ENCODE measurements at places on chromosomes 2 and 18.

DNA sequence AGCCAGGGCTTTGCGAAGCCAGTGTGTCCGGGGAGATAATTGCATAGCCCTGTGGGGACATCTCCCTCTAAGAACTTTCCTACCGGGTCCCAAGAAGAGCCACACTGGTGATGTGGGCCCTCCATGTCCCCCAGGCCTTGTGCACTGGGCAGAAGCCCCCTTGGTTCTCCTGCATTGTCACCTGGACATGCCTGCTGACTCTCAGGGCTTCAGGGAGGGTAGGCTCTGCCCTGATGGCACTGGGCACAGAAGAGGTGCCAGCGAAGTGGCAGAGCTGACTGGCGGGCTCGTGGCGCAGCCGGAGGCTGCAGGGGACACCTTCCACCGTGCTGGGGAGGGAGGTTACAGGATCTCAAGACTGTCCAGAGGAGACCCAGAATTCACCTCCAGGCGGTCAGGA is 28.3 kb downstream of the GLI2 start:
- H3K27ac ChIP-seq: no peak overlapping the region
- no peaks in the 10 kb centered on the region for H3K36me3 ChIP-seq
- DNase-seq: no peak
- H3K27me3 ChIP-seq: no peaks in the 10 kb centered on the region
- no peak overlapping the region for H3K4me3 ChIP-seq
- H3K4me1 ChIP-seq: no peaks in the 10 kb centered on the region

GRCh38 chr2:226220511-226220910 is 579.1 kb downstream of the IRS1 start:
- no peaks in the 10 kb centered on the region for H3K27me3 ChIP-seq
- H3K4me3 ChIP-seq: no peak overlapping the region
- no peaks in the 10 kb centered on the region for H3K4me1 ChIP-seq
- H3K27ac ChIP-seq: no peak overlapping the region
- no peak for DNase-seq
- no peaks in the 10 kb centered on the region for H3K36me3 ChIP-seq

- H3K27ac ChIP-seq: no peak overlapping the region
- DNase-seq: no peak
- H3K27me3 ChIP-seq: peaks cover 34% of the 10 kb centered on the region
These were observed 184.2 kb downstream of the TMEM247 start for GRCh38 chr2:46663614-46664013.

GRCh38 chr2:196258407-196258806 is 87.0 kb upstream of the STK17B start:
- H3K27ac ChIP-seq: no peak overlapping the region
- DNase-seq: no peak
- no peak overlapping the region for H3K4me3 ChIP-seq
- H3K36me3 ChIP-seq: no peaks in the 10 kb centered on the region
- peaks cover 60% of the 10 kb centered on the region for H3K4me1 ChIP-seq

GRCh38 chr2:28613633-28614501 is 118.0 kb downstream of the PLB1 start:
- peak; percentile 56 for DNase-seq
- no peak overlapping the region for H3K4me3 ChIP-seq
- H3K36me3 ChIP-seq: peaks cover 16% of the 10 kb centered on the region
- no peak overlapping the region for H3K27ac ChIP-seq

GRCh38 chr18:13221869-13222855 is 3.6 kb downstream of the LDLRAD4 start:
- H3K4me1 ChIP-seq: peaks cover 24% of the 10 kb centered on the region
- no peak overlapping the region for H3K4me3 ChIP-seq
- H3K36me3 ChIP-seq: peaks cover 2% of the 10 kb centered on the region
- H3K27ac ChIP-seq: no peak overlapping the region

- H3K4me3 ChIP-seq: no peak overlapping the region
- no peak for DNase-seq
- peaks cover 17% of the 10 kb centered on the region for H3K27me3 ChIP-seq
- peaks cover 6% of the 10 kb centered on the region for H3K4me1 ChIP-seq
These were observed 14.3 kb downstream of the IGFBP5 start for GRCh38 chr2:216680951-216681629.

GRCh38 chr18:37864122-37864521 is 298.5 kb upstream of the CELF4 start:
- no peaks in the 10 kb centered on the region for H3K4me1 ChIP-seq
- no peak overlapping the region for H3K27ac ChIP-seq
- DNase-seq: no peak

DNA sequence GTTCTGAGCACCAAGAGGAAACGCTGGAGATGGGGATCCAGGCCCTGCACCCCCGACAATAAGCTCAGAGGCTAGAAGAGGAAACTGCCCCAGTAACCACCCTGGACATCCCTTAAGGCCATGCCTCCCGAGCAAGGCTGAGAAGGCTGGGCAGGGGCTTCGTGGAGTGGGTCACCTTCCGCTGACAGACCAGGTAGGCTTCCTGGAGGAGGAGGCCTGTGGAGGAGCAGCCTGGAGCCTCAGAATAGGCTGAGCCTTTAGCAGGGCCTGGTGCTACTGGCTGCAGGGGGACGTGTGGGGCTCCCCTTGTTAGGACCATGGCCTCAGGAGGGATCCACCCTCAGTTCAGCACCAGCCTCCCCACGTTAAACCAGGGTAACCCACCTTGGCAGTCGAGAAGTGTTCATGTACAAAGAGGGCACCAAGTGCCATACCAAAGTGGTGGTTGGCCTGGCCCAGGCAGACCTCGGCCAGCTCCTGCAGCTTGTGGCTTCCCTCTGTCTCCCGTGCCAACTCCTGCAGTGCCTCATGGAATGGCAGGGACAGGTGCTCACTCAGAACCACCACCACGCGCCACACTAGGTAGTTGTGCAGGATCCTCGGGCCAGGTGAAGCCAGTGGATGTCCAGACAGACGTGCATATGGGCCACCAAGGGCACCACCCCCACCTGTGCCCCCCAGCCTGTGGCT is 28.5 kb upstream of the ALPP start:
- peaks cover 20% of the 10 kb centered on the region for H3K27me3 ChIP-seq
- no peaks in the 10 kb centered on the region for H3K36me3 ChIP-seq
- no peak overlapping the region for H3K4me3 ChIP-seq
- H3K27ac ChIP-seq: no peak overlapping the region
- H3K4me1 ChIP-seq: no peaks in the 10 kb centered on the region
- DNase-seq: no peak

DNA sequence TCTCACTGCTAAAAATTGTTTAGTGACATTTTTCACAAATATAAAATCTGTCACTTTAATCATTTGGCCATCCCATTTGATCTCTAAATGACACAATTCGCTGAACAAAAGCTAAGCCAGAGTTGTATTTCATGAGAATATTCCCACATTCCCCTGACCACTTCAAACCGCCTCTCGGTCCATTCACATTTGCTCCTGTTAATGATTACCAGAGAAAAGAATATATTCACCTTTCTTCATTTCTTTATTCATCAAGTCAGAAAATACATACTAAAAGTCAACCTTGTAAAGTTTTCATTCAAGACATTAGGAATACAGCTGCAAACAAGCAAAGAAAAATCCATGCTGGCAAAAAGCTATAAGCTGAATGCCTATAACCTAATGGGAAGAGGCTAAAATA is 225.5 kb downstream of the DOK6 start:
- no peak overlapping the region for H3K4me3 ChIP-seq
- no peaks in the 10 kb centered on the region for H3K36me3 ChIP-seq
- no peaks in the 10 kb centered on the region for H3K27me3 ChIP-seq
- no peaks in the 10 kb centered on the region for H3K4me1 ChIP-seq
- no peak for DNase-seq

DNA sequence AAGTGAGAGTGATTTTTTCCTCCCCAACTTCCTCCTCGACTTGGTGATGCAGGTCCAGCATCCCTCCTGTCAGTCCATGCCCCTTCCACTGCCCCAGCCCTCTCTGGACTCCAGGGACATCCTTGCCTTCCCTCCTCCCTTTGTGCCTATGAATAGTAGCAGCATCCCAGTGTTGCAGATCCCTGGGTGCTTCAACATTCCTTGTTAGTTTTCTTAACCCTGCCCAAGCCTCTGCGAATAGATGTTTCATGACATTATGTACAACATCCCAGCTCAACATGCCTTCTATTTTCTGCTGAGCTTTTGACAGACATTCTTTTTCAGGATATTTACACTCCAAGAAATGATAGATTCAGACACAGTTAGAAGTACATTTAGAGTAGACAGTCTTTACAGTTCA is 35.3 kb upstream of the CCDC150 start:
- H3K4me1 ChIP-seq: no peaks in the 10 kb centered on the region
- no peak overlapping the region for H3K4me3 ChIP-seq
- H3K36me3 ChIP-seq: no peaks in the 10 kb centered on the region
- no peak overlapping the region for H3K27ac ChIP-seq
- no peak for DNase-seq
- H3K27me3 ChIP-seq: peaks cover 14% of the 10 kb centered on the region

DNA sequence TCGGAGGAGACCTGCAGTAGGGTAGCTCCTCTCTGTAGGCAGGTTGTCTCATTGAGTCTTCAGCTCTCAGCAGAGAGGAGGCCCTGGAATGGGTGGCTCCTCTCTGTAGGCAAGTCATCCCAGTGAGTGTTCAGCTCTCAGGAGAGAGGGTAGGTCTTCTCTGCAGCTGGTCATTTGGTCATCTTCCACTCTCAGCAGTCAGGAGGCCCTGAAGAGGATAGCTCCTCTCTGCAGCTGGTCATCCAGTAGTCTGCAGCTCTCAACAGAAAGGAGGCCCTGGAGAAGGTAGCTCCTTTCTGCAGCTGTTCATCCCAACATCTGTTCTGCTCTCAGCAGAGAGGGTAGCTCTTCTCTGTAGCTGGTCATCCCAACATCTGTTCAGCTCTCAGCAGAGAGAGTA is 26.0 kb upstream of the RUFY4 start:
- H3K27me3 ChIP-seq: peaks cover 12% of the 10 kb centered on the region
- no peak overlapping the region for H3K4me3 ChIP-seq
- DNase-seq: no peak
- peaks cover 7% of the 10 kb centered on the region for H3K36me3 ChIP-seq
- no peak overlapping the region for H3K27ac ChIP-seq
- H3K4me1 ChIP-seq: peaks cover 14% of the 10 kb centered on the region

DNA sequence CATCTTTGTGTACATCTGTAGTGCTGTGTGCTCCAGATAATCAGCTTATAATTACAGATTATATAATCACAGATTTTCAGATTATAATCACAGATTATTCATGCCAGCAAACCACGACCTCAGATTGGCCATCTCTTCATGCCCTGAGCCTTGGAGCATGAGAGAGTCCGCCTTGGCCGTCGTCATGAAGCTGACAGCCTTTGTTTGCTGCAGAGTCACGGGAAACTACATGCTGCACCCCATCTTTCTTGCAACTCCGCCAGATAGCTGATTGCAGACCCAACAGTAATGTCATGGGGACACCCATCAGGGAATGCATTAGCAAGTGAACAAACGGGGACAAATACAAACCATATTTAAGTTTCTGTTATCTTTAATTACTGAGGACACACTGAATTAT is 7.3 kb downstream of the TMEM178A start:
- no peaks in the 10 kb centered on the region for H3K4me1 ChIP-seq
- no peaks in the 10 kb centered on the region for H3K36me3 ChIP-seq
- peaks cover 37% of the 10 kb centered on the region for H3K27me3 ChIP-seq
- H3K27ac ChIP-seq: no peak overlapping the region
- no peak overlapping the region for H3K4me3 ChIP-seq

GRCh38 chr18:3493501-3494244 is 43.7 kb downstream of the TGIF1 start:
- peaks cover 3% of the 10 kb centered on the region for H3K4me1 ChIP-seq
- H3K27ac ChIP-seq: no peak overlapping the region
- no peaks in the 10 kb centered on the region for H3K36me3 ChIP-seq

DNA sequence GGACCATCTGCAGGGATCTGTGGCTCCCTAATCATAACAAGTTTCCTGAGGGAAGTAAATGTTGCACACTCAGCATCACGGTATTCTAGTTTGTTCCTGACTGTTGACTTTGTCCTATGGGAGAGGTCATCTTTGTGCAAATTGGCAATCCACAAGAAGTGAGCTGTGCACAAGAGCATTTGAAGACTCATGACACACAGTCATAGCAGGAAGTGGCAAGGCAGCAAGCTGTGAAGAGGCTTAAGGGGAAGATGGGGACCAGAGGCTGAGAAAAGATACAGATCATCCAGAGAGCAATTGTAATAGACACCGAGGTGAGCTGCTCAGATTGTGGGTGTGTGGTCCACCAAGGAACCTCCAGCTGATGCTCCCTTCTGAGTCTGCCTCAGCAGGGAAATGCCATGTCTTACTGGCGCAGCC is 2.7 kb downstream of the TNP1 start:
- DNase-seq: peak; percentile 68
- peaks cover 28% of the 10 kb centered on the region for H3K4me1 ChIP-seq
- no peak overlapping the region for H3K4me3 ChIP-seq
- no peaks in the 10 kb centered on the region for H3K36me3 ChIP-seq
- peak overlapping the region; percentile 69 for H3K27ac ChIP-seq

- no peaks in the 10 kb centered on the region for H3K27me3 ChIP-seq
- no peaks in the 10 kb centered on the region for H3K36me3 ChIP-seq
- no peaks in the 10 kb centered on the region for H3K4me1 ChIP-seq
- H3K4me3 ChIP-seq: no peak overlapping the region
These were observed 132.6 kb downstream of the VWC2L start for GRCh38 chr2:214543386-214543955.

- H3K36me3 ChIP-seq: no peaks in the 10 kb centered on the region
- H3K27me3 ChIP-seq: peaks cover 5% of the 10 kb centered on the region
- H3K4me3 ChIP-seq: no peak overlapping the region
- peaks cover 2% of the 10 kb centered on the region for H3K4me1 ChIP-seq
These were observed 19.7 kb upstream of the TNFAIP6 start for GRCh38 chr2:151337643-151338042.

DNA sequence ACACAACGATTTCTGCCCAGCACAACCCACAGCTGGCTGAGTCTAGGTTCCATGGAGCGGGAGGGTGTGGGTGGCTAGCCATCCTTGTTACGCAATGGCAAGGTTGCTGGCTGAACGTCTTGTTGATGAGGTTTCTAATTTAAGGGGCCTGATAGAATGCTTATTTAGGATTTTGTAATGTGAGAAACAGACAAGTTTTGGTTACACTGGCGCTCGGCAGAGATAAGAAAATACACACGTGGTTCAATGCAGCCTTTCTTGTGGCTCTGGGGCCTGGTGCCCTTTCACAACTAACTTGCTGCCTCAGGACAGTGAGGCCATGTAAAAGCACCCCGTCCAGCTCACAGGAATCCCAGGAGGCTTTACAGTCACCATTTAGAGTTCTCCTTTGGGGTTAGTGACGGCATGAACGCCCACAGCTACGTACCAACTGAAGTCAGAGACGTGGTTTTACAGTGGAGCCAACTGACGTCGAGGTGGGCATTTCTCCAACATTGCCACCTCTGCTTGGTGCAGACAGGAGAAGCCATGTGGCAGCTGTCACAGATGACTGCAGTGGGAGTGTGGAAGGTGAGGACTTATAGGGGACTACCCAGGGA is 29.7 kb upstream of the PIEZO2 start:
- no peak overlapping the region for H3K4me3 ChIP-seq
- no peak overlapping the region for H3K27ac ChIP-seq
- no peaks in the 10 kb centered on the region for H3K36me3 ChIP-seq
- no peaks in the 10 kb centered on the region for H3K27me3 ChIP-seq
